ENCODE measurements at places on chromosomes 7 and 10. TPM values are rescaled to one million over a fixed set of nuclear protein-coding genes. Genes with fewer than 3 reads are reported as not detected.

- DNase-seq, result no peak
These were observed 368.5 kb downstream of the PLXNA4 start for GRCh38 chr7:132207782-132208181.

NODAL gene
- 0.11 TPM for total RNA-seq

DNA sequence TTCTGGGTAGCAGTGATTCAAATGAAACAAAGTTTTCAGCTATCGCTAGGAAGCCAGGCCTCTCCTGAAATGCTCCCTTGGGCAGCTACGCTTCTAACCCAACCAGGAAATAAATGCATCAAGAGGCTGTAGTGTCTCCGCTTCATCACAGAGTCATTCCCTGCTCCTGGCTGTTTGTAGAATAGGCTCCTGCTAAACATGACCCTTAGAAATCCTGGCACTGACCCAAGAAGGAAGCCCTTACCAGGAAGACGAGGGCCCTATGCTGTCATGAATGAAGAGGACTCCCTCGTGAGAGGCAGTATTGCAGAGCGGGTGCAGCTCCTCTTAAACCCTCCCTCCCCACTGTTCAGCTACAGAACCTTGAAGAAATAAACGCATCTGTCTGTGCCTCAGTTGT is 48.3 kb downstream of the NOD1 start:
- DNase-seq, result no peak

AKR1C4 gene
- not detected for total RNA-seq
